ENCODE measurements at places on chromosomes 4 and X. TPM values are rescaled to one million over a fixed set of nuclear protein-coding genes. Genes with fewer than 3 reads are reported as not detected.

DNA sequence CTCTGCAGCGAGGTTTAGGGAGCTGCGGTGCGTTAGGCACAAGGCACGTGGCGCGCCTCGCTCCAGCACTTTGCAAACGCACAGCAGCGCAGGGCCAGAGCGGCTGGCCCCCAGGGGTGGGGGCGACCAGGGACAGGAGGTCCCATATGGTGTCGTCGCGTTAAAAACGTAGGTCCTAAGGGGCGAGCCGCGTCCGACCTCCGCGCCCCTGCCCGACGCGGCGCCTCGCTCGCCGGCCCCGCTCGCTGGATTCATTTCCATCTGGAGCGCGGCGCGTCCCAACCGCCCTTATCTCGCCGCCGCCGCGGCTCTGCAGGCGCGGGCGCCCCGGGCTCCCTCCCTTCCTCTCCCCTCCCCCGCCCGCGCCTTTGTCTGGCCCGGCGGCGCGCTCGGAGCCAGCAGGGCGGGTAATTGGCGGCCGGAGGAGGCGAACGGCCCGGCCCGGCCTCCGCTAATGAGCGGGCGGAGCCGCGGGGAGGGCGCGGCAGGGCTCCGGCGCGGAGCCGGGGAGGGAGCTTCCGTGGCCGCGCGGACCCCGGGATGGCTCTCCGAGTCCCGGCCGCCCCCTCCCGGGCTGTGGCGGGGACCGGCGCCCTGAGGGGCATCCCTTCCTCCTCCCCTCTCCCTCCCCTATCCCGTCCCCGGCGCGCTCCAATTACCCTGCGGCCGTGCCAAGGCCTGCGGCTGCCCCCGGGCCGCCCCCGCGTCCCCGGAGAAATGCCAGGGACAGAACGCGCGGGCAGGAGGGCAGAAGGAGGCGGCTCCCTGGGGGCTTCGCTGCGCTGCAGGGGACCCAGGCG lies 409.0 kb downstream of the BCOR start:
- DNase-seq = no peak

DNA sequence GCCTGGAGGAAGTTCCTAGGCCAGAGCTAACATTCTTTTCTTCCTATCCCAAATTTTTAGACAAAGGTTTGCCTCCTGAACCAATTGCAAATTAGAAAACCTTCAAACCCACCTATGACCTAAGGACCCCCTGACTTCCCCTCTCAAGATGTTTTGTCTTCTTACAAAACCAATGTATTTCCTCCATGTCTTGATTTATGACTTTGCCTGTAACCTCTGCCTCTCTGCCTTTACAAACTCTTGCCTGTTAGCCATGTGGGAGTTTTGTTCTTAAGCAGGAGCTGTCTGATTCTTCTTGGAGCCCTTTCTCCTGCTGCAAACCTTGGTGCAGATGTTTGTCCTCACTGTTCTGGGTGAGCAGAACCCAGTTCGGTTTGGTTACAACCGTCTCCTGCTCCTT lies 222.3 kb upstream of the BOD1L1 start:
- no peak for DNase-seq

The GPR34 gene
- not detected for total RNA-seq

- no peak for DNase-seq
Observed at GRCh38 chr4:123423819-123424218, 27.2 kb downstream of the SPRY1 start.

The GAGE12E gene
- not detected for total RNA-seq

DNA sequence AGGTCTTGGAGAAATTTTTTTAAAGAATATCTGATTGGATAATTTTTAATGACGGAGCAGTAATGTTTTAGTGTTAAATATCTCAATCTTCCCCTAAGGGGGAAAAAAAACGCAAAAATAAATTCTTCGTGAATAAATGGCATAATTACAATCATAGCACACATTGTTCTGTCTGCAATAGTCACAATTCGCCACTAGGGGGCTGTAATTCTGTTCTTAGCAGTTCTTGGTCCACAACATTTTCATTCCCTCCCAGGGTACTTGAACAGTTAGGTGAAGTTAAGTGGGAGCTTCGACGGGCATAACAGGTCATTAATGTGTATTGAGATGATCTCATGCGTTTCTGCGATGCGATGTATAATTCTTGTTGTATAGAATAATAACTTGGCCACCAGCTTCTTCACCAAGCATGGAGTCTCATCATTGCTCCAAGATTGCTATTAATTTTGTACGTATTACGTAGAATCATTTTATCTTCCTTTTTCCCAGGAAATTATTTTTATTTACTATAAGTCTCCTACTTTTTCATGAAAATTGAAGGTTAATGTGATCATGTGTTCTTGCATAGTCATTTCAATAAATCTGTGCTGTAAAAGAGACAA lies 27.2 kb downstream of the HTR2C start:
- no peak for DNase-seq

DNA sequence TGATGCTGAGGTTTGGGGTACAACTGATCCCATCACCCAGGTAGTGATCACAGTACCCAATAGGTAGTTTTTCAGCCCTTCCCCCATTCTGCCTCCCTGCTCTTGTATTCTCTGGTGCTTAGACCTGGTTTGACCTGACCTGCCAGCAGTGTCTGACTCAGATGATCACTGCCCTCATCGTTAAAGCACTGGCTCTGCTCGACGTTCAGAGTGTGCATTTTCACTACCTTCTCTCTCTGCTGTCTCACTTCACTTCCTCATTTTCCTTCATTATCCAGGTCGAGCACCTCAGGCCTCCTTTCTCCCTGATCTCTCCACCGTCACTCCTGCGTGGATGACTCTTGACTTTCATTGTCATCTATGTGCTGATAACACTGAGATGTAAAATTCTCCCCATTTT lies 83.6 kb downstream of the PARM1 start:
- DNase-seq = no peak

DNA sequence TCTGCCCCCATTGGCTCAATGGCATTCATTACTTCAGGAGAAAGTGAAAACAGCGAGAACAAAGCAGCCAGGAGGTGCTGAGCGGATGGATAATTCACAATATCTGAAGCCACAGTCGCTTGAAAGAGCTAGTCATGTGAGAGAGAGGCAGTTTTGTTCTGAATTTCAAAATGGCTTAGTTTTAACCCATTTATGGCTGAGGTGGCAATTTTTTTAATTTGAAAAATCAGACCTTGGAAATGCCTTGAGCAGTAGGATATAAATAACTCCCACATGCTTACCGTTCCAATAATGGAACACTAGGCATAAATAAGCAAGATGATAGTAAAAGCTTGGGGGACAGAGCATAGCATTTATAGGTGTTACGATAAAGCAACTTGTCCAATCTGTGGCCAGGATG lies 56.9 kb upstream of the CBR4 start:
- no peak for DNase-seq

DNA sequence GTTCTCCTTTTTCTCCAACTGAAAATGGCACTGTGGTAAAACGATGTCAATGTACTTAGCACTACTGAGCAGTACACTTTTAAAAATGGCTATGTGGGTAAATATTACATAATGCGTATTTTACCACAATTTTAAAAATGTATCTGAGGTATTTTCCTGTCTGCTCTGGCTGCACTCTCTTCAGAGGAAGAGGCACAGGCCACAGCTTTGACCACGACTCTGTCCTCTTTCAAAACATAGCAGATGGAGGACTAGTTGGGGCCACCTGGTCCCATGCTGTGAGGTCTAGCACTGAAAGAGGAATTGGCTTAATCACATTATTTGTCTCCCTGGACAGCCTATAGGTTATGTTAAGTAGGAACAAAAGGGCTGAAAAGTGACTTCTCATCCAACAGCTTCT lies 5.2 kb downstream of the KCNE5 start:
- DNase-seq = no peak

GRCh38 chr4:7582313-7583097 lies 147.8 kb upstream of the PSAPL1 start:
- DNase-seq = no peak

The GAK gene
- total RNA-seq = 254 TPM

GRCh38 chrX:12962041-12962504 lies 12.8 kb upstream of the TMSB4X start:
- DNase-seq = peak; percentile 0

GRCh38 chr4:151238477-151238876 lies 38.5 kb upstream of the PRSS48 start:
- DNase-seq = no peak

GRCh38 chrX:63959975-63960374 lies 175.0 kb upstream of the ARHGEF9 start:
- no peak for DNase-seq

The EDA2R gene
- not detected for total RNA-seq

The CYLC1 gene
- total RNA-seq = not detected

DNA sequence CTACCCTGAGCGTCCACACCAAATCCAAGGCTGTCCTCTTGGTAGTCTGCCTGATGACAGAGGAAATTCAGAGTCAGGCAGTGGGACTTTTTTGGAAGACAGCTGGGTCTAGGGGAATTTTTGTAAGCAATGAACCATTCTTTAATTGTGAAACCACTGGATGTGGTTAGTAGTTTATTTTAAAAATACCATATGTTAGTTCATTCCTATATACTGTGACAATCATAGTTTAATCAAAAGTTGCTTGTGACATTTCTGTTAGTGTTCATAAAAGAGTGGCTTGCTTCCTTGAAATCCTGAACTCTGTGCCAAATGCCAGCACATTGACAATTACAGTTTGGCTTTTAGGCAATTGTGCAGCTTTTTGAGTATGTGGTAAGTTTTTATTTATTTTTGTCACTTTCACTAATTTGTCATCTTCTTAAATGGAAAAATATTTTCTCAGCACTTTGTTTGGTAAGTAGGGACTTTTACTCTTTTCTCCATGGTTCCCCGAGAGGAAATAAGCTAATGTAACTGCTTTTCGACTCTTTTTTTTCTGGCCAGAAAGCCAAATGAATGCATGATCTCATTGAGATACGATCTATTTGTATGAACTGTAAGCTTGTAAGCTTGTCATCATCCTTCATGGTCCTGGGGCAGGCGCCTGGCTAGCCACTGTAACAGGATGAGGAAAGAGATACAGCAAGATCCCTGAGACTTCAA lies 72.6 kb upstream of the SLC4A4 start:
- DNase-seq = no peak

The SLC7A11 gene
- 0.07 TPM for total RNA-seq

The GEMIN8 gene
- total RNA-seq = 16.5 TPM

The CLCN3 gene
- total RNA-seq = 17.0 TPM

DNA sequence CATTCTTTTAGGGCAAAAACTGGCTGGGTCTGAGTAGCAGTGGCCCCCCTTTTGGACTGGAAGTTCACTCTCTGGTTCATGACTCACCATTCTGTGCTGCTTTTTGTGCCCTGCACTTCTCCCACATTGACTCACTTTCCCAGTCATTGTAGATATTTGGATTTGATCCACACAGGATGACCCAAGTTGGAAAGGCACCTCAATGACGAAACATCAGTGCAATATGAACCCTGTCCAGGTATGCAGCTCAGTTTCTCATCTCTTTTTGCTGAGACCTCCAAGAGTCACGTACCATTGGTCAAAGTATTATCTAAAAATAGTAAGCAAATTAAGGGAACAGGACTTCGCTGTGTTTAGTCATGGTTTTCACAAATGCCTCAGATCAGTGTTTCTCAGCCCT lies 92.7 kb downstream of the CBLL2 start:
- no peak for DNase-seq

DNA sequence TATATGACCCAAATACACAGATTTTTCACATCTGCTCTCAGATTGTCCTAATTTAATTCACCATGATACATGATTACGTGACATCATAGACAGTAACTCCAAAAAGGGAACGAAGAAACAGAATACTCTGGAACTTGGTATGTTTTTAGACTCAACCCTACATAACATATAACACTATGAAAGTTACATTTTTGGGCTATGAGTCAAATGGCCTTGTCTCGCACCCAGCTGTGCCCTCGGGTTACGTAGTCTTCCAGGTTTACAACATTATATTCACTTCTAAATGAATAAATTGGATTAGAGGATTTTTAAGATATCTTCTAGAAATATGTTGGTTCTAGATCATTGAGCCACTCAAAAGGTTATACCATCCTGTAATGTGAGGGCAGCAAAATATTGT lies 2089.6 kb upstream of the TENM3 start:
- no peak for DNase-seq

DNA sequence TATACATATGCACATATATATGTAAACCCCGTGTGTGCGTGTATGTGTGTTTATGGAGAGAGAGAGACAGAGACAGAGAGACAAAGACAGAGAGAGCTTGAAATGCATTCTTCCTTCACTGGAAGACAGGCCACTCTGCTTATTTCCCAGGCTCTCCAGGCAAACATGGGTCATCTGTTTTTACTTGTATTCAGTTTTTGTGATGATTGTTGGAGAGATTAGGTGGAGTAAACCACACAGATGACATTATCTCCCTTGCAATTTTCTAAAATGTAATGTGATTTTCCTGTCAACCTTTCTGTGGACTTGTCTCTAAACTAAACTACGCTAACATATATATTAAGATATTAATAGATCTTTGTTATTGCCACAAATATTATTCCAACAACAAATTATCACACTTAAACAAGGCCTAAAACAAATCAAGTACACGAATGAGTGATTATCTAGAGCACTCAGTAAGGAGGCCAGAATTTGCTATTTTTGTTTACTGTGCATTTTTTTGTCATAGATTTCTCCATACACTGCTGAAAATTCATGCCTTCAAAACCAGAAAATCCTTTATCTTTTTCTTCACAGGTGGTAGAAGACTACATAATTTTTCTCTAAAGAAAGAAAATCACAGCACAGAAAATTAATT lies 251.8 kb upstream of the SLIT2 start:
- DNase-seq = no peak

DNA sequence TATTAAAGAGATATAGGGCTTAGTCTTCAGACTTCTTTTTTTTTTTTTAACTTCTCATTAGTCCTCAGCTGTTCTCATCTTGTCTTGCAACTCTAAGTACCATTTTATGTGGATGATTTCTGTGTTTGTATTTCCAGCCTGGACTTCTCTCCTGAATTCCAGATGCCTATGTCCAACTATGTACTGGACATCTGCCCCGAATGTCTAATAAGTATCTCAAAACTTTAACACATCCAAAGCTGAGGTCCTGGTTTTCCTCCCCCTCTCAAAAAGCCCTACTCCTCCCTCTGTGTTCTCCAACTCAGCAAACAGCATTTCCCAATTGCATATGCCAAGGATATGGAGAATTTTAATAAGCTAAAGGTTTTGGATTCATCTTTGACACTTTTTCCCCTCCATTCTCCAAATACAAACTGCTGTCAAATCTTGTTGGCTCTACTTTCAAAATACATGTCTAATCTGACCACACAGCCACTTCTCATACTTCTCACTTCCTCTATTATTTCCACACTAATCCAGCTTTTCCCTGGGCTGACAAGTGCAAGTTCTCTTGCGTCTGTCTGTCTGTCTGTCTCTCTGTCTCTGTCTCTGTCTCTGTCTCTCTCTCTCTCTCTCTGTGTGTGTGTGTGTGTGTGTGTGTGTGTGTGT lies 79.8 kb downstream of the CLCN5 start:
- DNase-seq = no peak

GRCh38 chr4:159117968-159118367 lies 15.1 kb downstream of the RAPGEF2 start:
- DNase-seq = no peak
